ENCODE measurements at places on chromosomes 12 and 14.

- no peak for DNase-seq
Observed at GRCh38 chr14:60643141-60643462, 6.2 kb downstream of the SIX1 start.

DNA sequence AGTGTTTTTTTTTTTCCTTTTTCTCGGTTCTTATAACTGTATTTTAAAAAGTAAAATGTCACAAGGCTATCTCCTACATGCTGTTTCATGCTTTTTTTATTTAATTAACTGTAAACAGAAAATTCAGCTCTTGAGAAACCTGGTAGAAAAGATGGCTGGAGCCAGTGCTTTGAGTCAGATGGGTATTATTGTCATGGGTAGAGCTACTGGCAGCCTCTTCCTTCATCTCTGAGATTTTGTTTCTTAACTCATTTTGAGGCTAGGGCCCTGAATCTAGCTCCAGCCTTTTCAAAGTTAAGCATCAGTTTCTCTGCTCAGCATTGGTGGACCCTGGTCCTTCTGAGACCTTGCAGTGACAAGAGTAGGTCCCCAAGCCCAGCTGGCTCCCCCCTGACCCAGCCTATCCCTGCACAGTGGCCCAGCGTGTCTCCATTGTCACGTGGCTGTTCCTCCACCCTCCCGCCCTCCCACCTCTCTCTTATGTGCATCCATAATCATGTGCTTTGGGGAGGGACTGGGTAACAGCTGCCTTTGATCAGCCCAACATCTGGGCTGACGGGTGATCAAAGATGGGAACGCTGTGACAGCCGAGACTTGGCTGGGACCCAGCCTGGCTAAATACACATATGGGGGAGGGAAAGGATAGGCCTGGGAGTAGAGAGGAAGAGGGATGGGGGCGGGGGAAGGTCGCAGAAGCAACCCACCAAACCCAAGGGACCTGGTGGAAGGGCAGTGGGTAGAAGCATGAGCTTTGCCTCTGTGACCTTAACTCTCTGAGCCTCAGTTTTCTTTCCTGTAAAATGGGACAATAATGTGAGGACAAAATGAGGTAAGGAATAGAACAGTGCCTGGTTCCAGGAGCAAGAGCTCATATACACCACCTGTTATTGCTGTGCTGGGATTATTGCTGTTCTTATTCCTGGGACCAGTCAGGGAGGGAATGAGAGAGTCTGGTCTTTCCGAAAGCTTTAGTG, 24.4 kb upstream of the RBM19 start:
- no peak for DNase-seq

- DNase-seq = no peak
Observed at GRCh38 chr12:64006211-64006825, 161.8 kb downstream of the SRGAP1 start.

- no peak for DNase-seq
Observed at GRCh38 chr14:31080484-31080883, 54.3 kb upstream of the STRN3 start.

DNA sequence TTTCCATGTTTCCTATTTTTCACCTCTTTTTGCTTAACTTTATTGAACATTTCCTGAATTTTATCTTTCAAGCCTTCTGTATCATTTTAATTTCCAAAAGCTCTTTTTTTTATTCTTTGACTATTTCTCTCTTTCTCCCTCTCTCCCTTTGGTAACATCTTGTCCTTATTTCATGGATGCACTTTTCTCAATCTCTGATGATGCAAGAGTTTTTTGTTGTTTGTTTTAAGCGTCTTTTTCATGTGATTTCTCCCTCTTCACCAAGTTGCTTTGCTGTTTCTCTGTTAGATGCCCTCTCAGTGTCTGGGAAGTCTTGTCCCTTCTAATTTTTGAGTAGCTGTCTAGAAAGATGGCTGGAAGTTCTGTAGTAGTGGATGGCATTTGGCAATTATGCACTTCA, 62.6 kb downstream of the ANO6 start:
- no peak for DNase-seq

Measured in CD4-positive, alpha-beta T cell treated with Interferon alpha-2 for 1 hour (primary cell).